Lower lobe of right lung (tissue), 2 donors: ENCODE measurements at places on chromosomes 16 and 17. TPM values are rescaled to one million over a fixed set of nuclear protein-coding genes. Genes with fewer than 3 reads are reported as not detected.

DNA sequence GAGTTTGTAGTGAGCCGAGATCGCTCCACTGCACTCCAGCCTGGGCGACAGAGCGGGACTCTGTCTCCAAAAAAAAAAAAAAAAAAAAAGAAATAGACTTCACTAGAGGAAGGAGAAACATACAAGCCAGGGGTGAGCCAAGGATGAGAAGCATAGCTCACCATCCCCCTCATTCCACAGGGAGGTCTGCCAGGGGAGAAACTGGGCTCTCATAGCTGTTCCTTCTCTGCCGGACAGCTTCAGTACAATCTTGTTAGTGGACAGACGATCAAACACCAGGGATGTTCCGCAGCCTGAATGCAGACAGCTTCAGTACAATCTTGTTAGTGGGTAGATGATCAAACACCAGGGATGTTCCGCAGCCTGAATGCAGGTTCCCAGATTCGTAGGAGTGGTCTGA is 509.6 kb downstream of the CDH13 start:
- no peak for DNase-seq

DNA sequence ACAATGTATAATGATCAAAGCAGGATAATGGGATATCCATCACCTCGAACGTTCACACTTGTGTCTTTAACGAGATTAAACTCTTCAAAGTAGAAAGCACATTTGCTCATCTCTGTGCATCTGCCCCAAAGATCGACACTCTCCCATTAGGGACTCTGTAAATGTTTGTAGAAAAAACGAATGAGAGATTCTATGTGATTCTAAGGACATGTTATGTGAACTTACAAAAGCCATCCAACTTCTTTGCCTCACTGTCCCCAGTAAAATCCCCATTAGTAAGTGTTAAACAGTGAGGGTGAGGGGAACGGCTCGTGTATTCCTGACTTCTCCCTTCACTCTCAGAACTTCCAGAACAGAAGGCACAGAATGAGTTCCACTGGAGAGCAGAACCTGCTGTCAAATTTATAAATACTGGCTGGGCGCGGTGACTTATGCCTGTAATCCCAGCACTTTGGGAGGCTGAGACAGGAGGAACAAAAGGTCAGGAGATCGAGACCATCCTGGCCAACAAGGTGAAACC is 134.1 kb downstream of the WSCD1 start:
- DNase-seq: no peak

DNA sequence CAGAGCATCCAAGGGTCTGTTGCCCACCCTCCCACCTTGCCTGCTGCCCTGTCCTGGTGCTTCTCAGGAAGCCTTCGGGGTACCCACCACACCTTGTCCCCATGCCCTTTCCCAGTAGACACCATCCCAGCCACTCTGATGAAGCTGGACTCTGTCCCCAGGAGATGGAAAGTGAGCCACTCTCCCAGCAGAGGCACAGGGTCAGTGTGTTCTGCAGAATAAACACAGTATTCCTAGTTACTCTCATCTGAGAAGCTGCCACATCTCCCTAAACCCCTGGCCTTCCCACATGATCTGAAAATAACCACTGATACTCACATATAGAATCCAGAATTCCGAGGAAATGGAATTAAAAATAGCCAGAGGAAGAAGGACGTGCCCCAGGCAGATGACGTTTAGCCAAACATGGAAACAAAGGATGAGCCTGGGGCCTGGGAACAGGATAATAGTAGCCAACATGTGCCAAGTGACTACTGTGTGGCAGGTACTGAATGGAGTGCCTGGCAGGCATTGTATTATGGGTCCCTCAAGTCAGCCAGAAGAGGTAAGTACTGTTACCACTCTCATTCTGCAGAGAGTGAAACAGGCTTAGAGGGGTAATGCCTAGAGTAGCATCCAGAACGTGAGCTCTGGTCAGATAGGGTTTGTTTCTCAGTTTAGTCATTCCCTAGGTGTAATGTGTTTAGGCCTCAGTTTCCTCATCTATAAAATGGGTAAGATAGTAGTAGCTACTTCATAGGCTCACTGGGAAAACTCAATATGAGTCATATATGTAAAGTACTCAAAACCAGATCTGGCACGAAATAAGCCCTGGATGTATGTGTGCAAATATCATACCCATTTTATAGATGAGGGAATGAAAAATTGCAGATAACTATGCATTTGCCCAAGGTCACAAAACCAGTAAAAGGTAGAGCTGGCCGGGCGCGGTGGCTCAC is 20.8 kb upstream of the PEMT start:
- no peak for DNase-seq

- DNase-seq: no peak
Measured at GRCh38 chr17:69506489-69506888, 92.0 kb downstream of the MAP2K6 start.

DNA sequence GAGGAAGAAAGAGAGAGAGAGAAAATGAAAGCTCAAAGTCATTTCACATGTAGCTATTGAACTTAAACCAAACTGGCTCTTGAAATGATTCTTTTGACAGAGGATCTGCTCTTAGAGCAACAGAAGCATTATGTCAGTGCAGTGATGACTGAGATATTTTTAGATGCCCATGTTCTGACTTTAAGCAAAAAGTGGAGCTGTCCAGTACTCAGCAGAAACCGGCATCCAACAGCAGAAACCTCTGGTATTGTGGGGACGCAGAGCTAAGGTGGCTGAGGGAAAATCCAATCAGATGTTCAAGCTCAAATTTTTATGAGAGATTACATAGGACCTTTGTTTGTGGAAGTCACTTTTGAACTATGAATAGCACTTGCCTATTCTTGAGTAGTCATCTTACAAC is 69.8 kb upstream of the ANKFN1 start:
- DNase-seq: no peak

- DNase-seq: no peak
Measured at GRCh38 chr16:10896723-10897122, 19.7 kb downstream of the CIITA start.

DNA sequence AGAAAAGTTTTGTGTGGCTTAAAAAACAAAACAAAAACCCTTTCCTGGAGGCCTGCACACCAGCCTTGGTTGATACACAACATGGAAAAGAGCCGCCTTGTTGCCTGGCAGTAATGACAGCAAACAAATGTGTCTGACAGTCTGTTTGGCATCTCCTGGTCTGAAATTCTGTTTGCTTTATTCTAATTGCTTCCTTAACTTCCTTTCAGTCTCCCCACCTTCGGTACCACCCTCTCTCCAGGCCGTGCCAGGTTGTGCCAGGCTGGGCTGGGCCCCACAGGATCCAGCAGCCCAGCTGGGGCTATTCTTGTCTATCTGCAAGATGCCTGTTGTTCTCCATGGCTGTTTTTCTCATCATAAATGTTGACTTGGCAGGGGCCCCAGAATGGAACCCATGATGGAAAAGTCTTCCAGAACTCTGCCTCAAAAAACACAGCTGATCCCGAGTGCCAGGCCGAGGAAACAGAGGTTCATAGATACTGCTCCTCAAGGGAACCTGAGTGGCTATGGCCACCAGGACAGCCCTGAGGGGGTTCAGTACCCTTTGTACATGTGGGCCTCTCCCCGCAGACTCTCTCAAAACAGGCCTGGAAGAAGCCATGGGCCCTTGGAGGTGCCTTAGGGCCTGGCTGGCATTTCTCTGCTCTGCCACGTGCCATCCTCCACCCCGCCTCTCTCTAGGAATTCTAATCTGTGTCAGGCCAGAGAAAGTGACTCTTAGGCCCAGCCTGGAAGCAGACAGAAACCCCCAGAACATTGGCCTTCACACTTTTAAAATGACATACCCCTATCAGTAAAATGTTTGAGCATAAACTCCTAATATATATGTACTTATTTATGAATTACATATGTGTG is 50.5 kb downstream of the YPEL2 start:
- no peak for DNase-seq

DNA sequence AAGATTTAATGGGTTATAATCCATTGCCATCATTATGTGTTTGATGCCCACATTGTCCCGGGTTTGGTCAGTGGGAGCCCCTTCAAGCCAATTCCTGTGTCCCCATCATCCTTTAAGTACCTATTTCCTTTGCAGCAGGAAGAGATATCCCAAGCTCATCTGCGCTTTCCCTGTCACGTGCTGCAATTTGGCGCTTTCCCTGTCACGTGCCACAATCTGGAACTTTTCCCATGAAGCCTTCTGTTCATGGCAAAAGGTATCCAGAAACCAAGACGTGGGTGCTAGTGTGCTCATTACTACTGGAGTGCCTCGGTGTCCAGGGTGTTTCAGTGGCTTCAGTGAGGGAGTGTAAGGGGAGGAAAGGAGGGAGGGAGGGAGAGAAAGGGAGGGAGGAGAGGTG is 168.5 kb downstream of the NPIPB11 start:
- DNase-seq: no peak

VKORC1 gene
- 65.6 TPM for total RNA-seq

ABCA8 gene
- total RNA-seq: 38.3 TPM

ASGR2 gene
- total RNA-seq: 1.3 TPM

SEPTIN12 gene
- not detected for total RNA-seq

KRTAP9-4 gene
- total RNA-seq: not detected

HASPIN gene
- 0.68 TPM for total RNA-seq

STX1B gene
- 0.32 TPM for total RNA-seq
